Erythroblast (primary cell): ENCODE measurements at places on chromosomes 12 and 14.

DNA sequence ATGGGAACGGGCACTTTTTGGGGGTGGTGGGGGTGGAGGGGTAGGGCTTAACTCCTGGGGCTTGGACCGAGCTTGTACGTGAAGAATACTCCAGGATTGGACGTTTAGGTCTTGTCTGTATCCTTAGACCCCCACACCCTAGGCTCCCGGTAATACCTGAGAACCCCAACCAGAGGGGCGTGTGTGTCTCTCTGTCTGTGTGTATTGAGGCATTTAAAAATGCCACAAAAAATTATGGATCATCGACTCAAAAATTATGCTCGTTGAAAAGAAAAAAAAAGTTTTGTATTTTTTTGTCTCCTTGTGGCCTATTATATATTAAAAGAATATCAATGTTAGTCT, 459 bp downstream of the PPFIBP1 start:
- peak; percentile 25 for DNase-seq

- no peak for DNase-seq
These were observed 398.8 kb upstream of the RGS6 start for GRCh38 chr14:71533390-71533789.

- no peak for DNase-seq
These were observed 145.1 kb upstream of the C14orf180 start for GRCh38 chr14:104434214-104435076.

- DNase-seq = no peak
These were observed 447.1 kb upstream of the SEL1L start for GRCh38 chr14:81980601-81981306.

DNA sequence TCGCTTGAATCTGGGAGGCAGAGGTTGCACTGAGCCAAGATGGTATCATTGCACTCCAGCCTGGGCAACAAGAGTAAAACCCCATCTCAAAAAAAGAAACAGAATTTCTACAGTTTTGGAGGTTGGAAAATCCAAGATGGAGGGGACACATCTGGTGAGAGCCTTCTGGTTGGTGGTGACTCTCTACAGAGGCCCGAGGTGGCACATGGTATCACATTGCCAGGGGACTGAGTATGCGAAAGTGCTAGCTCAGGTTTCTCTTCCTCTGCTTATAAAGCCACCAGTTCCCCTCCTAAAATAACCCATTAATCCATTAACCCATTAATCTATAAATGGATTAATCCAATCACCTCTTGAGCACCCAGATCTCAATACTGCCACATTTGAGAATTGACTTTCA, 70.8 kb upstream of the DACT1 start:
- no peak for DNase-seq

- no peak for DNase-seq
These were observed 138.2 kb downstream of the NUAK1 start for GRCh38 chr12:106000382-106001104.

DNA sequence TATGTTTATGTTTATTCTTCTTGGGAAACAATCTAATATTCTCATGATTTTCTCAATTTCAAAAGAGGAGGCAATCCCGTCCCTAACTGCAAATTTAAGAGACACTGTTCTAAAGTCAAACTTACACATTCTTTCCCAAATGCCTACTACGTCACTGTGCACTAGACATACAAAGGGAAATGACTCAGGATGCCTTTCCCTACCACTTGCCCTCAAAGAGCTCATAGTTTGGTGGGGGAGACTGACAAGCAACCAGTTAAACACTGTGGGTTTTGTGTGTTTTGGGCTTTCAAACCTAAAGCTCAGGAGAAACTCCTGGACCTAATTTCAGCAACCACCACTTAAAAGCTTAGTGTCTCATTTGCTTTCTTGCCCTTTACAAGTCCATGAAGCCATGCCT, 58.4 kb downstream of the ATP2B1 start:
- DNase-seq = no peak

DNA sequence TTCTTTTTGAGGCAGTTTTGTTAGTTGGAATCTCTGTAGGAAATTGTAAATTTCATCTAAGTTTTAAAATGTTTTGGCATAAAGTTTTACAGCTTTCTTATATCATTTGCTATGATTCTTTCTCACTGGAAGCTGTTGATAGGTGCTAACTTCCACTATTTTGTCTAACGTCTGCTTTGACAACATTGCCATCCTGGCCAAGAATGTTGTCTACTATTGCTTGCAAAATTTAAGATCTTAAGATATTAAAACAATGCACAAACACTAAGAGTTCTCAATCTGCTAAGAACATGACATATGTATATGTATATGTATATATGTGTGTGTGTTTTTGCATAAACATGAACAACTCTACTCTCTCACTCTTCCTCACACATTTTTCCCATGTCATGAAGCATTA, 64.1 kb upstream of the MDGA2 start:
- no peak for DNase-seq

- DNase-seq = no peak
These were observed 1.6 kb upstream of the C1R start for GRCh38 chr12:7093892-7094291.

DNA sequence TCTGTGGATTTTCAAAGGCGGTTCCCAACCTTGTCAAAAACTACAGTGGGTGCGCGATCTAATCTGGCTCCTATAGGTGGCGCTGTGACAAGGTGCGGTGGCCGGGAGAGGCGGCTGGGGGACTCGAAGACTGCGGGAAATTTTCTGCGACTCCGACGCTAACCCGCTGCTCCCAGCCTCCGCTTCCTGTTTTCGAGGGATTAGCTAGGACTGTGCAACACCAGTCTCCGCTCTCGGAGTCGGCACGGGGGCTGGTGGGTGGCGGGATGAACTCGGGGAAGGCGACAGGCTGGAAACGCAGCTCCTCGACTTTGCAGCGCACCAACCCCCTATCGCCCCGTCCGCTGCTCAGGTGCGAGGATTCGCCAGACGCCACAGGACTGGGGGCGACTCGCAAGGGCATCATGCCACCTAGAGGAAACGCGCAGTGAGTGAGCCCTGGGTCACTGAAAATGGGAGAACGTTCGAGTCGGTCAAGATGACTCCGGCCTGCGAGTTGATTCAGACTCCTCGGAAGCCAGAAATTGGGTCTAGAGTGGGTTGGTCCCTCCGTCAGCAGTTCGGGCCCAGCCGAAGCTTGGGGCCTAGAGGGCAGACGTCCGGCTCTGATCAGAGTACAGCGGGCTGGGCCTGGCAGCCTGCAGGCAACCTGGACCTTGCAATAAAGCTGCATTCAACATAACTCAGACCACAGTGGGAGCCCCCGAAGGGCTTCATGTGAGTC, 5.5 kb upstream of the PAX9 start:
- DNase-seq = peak; percentile 78

DNA sequence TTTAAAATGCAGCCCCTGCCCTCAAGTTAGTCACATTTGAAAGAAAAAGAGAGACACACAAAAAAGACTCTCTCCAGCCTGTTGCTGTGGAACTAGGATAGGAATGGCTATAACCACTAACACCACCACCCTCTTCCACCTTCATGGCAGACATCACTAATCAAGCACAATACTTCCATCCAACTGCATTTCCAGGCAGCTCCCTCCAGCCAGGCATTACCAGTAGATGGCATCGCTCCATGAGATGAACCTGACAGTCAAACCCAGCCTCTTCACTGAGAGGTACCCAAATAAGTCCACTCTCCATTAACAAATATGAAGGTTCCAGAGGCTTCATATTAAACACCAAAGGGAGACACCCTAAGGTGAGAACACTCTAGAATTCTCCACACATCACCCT, 24.4 kb downstream of the SLC8B1 start:
- DNase-seq = peak; percentile 30

GRCh38 chr14:50350975-50351374, 38.9 kb downstream of the DMAC2L start:
- no peak for DNase-seq

- no peak for DNase-seq
These were observed 93.8 kb downstream of the TMEM30B start for GRCh38 chr14:61187196-61187905.

DNA sequence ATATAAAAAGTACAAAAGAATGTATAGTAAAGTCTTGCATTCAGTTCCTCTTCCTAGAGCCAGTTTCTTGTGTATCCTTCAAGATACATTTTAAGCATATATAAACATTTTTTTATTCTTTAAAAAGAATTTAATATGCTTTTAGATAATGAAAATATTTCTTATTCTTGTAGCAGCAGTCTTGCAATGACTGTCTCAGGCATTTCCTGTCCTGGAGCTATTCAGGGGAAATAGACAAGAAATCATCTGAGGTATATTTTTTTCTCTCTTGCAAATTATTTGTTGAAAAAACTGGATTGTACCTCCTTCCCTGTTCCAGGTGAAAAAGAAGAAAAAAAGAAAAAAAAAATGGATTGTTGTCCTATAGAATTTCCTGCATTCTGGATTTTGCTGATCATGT, 17.0 kb upstream of the ERBB3 start:
- no peak for DNase-seq

GRCh38 chr12:119008691-119009221, 27.4 kb downstream of the SRRM4 start:
- DNase-seq = no peak

DNA sequence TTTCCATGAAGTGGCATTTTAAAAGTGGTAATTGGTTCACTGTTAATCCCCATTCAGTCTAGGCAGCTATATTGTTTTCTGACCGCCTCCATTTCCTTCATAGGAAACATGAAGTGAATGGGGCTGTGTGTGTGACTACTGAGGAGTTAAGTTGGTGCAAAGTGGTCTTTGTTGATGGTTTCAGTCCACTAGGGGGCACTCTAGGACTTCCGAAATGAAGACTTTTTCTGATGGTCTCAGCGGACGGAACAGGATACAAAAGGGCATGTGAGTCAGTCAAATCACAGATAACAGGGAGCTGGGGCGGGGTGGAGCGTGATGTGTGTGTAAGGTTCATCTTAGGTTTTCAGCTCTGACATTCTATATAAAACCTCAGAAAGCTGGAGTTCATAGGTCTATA, 240.1 kb upstream of the OR4E1 start:
- DNase-seq = peak; percentile 89

DNA sequence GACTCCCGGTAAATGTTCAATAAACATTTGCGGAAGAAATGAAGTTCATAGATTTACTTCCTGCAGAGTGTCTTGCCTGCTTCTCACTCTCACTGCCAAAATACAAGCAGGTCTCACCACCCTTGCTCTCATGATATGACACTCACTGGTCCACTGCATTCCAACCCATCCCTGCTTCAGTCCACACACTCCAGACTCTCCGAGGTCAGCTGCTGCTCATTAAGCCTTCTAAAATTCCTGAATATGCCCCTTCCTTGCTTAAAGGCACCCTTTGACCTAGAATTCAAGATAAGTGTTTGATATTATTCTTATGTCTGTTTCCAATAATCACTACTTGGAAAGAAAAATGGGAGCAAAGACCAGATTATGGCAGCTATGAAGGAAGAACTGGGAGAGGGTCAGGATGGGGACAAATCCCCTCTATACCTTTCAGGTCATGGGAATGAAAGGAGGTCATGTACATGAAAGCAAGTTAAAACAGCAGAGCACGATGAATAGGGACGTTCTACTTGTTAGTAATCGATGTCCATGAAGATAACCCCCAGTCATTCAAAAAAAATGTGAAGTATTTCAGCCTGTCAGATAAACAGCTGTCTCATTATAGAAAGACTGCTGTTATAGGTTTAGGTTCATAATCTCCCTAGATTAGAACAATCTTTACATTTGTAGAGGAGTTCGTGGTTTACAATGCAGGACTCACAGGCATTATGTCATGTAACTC, 10.5 kb upstream of the NID2 start:
- DNase-seq = no peak

- peak; percentile 56 for DNase-seq
These were observed 91.6 kb downstream of the DHRS2 start for GRCh38 chr14:23727566-23728335.

DNA sequence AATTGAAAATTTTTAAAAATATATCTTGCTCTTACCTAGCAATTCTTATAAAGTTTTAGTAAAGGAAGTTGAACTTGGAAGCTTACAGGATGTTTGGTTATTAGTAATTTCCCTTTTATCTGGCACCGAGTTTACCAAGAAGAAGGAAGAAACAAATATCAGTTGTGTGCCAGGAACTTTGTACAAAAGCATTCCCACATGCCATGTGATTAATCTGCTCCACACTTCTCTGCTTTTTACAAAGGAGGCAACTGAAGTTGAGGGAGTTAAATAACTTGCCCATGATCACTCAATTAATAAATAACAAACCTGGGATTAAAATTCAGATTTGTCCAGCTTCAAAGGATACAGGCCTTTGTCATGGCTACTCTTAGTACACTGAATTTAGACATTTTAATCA, 122.5 kb upstream of the BCAT1 start:
- no peak for DNase-seq
